ENCODE measurements at places on chromosomes 2 and 18.

- no peak for DNase-seq
Observed at GRCh38 chr2:143955401-143956065, 564.4 kb downstream of the ZEB2 start.

DNA sequence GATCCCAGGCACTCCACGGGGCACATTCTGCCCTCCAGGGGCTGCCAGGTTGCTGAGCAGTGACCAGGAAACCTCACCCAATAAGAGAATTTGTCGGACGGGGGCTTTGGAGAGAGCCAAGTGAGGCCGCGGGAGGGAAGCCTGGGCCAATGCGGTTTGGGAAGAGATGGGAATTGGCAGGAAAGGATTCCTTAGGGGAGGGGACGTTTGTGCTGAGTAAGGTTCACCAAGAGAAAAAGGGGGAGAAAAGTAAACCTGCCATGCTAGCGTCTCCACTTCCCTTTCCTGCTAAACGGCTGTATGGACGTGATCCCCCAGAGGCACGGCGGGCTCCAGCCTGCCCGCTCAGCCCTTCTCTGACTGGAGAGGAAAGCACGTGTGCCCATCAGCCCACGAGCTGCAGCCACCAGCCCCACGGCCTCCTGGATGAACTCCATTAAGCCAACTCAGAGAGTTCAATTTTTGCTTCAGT is 194.4 kb upstream of the ID2 start:
- peak; percentile 56 for DNase-seq

DNA sequence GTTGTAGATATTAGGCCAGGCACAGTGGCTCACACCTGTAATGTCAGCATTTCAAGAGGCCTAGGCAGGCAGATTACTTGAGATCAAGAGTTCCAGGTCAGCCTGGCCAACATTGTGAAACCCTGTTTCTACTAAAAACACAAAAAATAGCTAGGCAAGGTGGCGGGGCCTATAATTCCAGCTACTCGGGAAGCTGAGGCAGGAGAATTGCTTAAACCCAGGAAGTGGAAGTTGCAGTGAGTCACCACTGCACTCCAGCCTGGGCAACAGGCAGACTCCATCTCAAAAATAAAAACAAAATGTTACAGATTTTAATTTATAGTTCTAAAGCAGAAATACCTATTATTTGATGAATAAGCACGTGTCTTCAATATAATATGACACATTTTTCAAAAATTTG is 65.6 kb upstream of the UBXN4 start:
- no peak for DNase-seq

GRCh38 chr18:10752382-10752781 is 226.6 kb downstream of the NAPG start:
- DNase-seq, result no peak

DNA sequence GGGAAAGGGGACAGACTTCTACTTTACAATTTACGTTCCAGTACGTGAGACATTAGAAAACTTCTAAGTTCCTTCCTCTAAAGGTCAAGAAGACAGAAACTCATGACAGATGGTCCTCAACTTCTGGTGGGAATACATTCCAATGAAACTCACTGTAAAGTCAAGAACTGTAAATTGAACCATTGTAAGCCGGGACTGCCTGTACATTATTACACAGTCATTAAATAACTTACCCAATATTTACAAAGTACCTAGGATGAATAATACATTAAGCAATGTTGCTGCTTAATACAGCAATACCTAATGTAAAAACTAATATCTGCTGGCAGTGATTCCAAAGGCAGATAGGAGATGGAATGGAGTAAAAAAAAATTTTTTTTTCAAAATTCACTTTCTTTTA is 51.9 kb downstream of the CDH2 start:
- DNase-seq, result no peak

DNA sequence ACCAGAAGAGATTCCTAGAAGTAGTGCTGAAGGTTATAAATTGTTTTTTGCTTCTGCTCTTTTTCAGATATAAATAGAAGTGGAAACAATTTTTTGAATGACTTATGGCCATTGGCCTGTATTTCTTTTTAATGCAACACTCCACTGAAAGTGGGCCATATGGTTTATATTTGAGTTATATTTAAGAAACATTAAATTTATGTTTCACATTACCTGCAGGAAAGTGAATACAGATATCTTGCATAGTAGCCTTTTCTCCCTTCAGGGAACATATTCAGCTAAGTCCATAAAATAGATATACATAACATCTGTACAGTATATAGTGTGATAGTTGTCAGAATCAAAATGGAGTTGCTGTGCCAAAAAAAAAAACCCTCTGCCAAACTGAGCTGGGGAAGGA is 53.1 kb upstream of the EFEMP1 start:
- DNase-seq, result no peak

- DNase-seq, result no peak
Observed at GRCh38 chr2:143088388-143088787, 40.8 kb upstream of the ARHGAP15 start.

GRCh38 chr2:746697-747096 is 69.5 kb upstream of the TMEM18 start:
- DNase-seq, result no peak

DNA sequence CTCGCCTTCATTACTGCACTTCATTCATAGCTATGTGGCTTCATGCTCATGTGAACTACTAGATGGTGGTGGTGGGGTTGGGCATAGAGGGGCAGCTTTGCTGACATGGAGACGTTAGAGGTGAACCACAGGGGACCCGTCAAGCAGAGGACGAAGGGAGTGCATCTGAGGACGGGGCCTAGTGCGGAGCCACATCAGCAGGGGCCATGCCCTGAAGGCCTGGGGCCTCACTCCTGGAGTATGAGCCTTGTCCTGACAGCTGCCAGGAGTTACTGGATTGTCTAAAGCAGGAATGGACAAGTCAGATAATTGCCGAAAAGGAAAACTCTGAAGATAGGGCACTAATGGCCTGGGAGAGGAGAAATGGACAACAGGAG is 36.4 kb downstream of the KCNF1 start:
- DNase-seq, result no peak

DNA sequence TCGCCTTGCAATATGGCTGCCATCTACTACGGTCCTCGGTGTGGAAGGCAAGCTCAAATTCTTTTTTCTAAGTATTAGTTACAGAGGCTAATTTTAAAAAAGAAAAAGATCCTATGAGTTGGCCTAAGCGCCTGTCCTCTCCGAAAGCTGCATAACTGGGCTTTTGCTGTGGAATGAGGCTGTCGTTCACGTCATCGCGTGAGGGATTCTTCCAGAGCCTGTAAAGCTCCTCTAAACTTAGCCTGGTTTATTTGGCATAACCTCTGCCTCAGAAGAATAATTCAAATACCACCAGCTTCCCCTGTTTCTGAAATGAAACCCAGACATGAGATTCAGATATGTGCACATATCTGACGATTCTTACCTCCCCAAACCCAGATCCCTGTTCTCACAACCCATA is 187.4 kb downstream of the DNER start:
- DNase-seq, result no peak

DNA sequence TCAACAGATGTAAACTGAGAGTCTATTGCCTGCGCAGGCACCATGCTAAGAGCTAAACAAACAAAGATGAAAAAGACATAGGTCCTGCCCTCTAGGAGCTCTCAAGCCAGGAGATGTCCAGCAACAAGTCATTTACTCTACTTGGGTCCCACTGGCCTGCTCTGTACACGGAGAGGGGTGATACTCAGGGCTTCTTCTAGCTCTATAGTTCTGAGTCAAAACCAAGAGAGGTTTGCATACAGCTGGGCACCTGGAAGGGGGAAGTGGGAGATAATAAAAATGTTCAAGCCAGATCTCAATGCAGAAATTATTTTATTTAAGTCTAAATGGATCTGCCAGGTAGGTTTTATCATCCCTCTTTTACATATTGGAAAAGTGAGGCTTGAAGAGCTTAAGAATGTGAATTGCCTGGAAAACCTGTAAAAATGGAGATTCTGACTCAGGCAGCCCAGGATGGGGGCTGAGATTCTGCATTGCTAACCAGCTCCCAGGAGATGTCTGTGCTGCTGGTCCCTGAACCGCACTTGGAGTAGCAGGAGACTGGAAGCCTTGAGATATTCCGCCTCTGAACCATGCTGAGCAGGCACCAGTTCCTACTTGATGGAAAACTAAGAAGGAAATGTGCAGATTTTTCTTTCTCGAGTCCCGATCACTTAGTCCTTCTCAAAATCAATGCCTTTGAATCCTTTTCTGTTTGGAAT is 201.1 kb downstream of the PRKCE start:
- no peak for DNase-seq

DNA sequence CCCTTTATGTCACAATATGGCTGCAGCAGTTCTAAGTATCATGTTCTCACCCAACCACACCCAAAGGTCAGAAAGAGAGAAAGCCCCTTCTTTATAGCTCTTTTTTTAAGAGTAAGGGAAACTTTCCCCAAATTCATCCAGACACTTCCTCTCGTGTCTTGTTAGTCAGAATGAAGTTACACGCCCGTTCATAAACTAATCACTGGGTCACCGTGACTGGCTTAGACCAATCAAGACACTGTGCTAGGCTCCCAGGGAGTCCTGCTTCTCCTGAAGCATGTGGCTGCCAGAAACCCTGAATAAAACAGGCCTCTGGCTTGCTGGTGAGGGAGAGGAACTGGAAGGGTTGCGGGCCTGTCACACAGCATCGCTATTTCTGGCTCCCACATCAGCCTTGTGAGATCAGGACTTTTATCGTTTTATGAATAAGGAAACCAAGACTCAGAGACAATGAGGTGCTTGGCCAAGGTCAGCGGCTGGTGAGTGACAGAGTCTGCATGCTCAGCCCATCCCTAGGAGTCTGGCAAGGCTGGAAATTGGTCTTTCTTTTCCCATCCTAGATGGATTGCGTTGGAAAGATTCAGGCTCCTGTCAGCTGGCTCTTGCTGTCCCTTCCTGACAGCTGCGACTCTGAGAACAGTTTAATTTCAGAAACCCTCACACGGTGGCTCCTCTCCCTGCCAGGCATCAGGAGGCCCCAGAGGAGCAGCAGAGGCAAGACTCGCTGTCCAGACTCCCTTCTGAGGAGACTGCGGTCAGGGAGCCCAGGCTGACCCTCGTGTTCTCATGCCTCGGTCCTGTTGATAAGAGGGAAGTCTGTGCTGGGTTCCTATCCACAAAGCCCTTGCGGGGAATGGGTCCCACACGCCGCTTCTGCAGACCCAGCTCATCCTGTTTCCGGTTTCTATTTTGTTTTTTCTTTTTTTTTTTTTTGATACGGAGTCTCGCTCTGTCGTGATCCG is 104.5 kb upstream of the TAF1B start:
- no peak for DNase-seq

GRCh38 chr2:219542931-219543595 is 546 bp downstream of the CHPF start:
- no peak for DNase-seq

DNA sequence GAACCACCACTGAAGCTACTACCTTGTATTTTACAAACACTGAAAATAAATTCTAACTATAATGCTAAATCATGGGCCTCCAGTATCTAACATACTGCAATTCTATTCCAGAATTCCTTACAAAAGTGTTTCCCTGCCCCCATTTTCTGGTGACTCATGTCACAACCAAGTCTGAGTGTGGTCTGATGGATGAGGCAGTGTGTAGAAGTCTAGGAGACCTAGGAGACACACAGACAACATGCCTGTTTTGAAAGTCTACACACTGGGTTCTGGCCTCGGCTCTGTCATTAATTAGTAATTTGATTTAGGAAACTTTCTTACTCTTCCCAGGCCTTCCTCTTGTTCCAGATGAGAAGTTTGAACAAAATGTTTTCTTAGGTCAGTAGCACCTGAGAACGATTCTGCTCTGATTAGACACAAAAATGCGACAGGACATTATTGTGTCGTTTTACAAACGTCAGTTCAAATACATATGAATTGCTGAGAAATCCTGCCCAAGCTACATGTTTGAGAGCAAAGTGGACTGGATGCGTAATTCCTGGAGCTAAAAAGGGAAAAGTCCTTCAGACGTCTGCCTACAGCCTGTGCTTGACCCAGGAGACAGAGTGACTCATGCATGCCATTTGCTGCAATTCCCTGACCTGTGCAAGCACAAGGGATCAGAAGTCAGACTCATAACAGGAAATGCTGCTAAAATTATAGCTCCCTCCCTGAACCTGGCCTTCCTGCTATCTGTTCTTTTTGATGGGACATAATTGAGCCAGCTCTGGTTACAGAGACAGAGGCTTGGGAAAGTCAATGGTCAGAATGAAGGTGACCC is 494.4 kb downstream of the SOX11 start:
- DNase-seq, result no peak

DNA sequence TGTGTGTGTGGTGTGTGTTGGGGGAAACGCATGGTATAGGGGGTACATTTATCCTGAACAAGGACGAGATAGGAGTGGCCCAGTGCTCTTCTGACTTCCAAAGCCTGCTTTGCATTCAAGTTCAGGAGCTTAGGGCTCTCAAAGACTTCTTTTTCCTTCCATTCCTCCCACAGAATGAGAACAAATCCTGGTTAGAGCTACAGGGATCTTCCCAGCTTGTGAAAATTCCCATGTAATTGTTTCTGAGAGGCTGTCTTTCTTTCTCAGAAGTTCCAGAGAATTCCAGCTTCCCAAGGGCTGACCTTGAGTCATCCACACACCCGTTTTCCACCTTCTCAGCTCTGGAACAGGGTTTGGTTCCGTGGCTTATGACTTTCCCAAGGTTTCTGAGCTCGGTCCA is 38.9 kb downstream of the FASTKD2 start:
- DNase-seq, result no peak

- DNase-seq, result no peak
Observed at GRCh38 chr18:79778291-79778791, 19.4 kb upstream of the KCNG2 start.

GRCh38 chr18:57748770-57749603 is 54.1 kb downstream of the ATP8B1 start:
- DNase-seq, result no peak

- DNase-seq, result no peak
Observed at GRCh38 chr2:71609441-71609840, 156.1 kb downstream of the DYSF start.

DNA sequence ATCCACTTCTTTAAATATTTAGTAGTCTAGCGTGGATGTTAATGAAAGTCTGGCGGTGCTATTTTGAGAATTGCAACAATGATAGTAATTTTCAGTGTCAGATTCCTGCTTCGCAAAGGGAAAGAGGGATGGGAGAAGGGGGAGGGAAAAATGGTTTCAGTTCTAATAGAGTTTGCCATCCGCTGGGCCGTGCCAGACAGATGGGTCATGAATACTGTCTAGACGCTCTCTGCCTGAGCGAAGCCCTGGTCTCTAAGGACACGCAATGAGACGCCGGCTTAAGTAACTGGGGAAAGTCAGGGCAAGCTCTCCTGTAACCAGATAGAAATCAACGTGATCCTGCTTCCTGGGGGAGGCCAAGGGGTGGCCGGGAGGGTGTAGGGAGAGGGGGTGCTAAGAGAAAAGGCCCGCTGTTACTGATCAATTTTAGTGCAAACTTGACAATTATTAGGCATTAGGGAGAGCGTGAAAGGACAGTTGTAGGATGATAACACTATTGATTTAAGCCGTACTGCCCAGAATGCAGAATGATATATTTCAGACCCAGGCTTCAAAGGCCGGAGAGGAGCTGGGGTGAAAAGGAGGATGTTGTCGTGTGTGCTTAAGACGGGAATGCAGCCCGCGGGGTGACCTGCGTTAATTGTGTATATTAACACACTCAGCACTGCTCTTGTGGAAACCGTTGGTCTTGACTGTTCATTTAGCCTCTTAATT is 229.2 kb downstream of the LDLRAD4 start:
- peak; percentile 51 for DNase-seq

GRCh38 chr2:177660742-177661141 is 268.2 kb downstream of the AGPS start:
- DNase-seq, result no peak

All from iPS-NIHi11 (cell line).